ENCODE measurements at places on chromosomes 3 and 15.

- no peak for DNase-seq
Observed at GRCh38 chr15:74626752-74627692, 11.4 kb downstream of the CLK3 start.

GRCh38 chr15:84955089-84955848 is 26.4 kb upstream of the PDE8A start:
- no peak for DNase-seq

GRCh38 chr15:70775160-70775559 is 11.8 kb upstream of the UACA start:
- DNase-seq = no peak

DNA sequence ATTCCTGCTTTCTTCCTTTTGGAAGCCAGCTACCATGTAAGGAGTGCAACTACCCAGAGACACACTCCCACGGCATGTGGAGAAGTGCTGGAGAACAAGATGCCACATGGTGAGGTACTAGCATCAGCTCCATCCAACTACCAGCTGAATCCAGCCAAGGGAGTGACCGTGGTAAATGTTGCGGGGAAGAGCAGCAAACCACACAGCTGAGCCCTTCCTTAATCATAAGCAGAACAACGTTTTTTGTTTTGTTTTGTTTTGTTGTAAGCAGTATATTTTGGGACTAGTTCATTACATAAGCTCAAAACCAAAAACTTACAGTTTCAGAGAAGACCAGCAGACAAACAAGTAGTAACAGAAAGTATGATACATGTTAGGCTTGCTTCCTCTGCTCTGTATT is 212.6 kb upstream of the ATP10A start:
- DNase-seq = no peak

DNA sequence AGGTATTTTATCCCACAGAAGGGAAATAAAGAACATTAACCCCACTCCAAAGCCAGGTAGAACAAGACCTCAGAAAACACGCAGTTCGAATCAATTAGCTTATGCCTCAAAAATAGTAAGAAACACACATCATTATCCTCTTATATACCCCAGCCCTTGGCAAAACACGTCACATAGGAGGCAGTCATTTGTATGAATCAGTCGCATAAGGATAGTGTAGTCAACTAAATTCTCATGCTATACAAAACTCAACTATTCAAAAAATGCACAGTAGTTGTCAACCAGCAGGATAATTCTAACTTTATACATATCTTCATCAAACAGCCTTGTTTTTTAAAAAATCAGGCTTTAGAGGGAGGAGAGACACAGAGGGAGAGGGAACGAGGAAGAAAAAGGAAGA is 298.4 kb downstream of the FOXP1 start:
- no peak for DNase-seq

DNA sequence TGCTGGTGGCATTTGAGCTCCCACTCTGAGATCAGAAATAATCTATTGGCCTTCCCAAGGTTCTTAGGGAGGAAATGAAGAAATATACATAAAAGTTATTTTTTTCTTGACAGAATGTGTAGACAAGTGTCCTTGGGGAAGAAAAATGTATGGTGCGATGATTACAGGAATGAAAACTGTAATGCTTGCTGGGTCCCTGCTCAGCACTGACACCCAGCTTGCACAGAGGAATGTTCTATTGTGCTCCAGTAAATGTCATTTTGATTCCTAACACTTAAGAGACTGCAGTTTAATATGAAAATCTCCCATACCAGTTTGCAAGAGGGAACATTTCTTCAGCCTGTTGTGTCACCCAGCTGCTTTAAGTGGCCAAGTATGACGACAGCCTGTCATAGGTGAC is 271.3 kb upstream of the TPM1 start:
- no peak for DNase-seq

DNA sequence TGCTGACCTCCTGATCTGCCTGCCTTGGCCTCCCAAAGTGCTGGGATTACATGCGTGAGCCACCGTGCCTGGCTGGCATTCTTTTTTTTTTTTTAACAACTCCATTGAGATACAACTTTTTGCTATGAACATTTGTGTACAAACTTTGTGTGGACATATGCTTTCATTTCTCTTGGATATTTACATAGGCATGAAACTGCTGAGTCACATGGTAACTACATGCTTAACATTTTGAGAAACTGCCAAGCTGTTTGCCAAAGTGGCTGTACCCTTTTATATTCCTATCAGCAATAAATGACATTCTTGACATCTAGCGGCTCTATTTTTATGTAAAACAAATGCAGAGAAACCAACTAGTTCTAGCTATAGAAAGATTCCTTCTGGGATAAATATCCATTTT is 8.7 kb upstream of the YEATS2 start:
- no peak for DNase-seq

DNA sequence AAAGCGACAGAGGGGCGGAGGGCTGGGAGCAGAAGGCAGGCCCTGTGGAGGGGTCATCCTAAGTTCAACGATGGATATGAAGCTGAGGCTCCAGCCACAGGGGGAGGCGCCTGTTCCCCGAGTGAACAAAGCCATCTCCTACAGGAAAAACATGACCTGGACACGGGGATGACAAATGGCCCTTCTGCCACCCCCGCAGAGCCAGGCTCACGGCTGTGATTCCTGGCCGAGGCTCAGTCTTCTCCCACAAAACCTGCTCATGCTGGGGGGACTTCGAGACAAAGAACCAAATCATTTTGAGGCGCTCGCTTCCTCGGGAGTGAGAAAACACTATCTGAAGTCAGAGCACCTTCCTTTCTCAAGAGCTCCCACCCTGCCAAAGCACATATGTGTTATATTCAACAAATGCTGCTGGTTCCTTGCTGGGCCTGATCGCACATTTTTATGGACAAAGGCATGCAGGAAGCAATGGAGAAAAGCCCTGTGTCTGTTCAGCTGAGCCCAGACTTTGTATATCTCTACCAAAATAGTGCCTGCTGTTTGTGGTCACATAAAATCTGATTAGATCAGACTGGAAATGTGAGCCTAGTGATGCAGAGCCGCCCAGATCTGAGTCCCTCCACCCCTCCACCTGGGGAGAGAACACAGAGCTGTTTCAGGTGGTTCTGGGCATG is 5.6 kb downstream of the RBP1 start:
- DNase-seq = no peak

DNA sequence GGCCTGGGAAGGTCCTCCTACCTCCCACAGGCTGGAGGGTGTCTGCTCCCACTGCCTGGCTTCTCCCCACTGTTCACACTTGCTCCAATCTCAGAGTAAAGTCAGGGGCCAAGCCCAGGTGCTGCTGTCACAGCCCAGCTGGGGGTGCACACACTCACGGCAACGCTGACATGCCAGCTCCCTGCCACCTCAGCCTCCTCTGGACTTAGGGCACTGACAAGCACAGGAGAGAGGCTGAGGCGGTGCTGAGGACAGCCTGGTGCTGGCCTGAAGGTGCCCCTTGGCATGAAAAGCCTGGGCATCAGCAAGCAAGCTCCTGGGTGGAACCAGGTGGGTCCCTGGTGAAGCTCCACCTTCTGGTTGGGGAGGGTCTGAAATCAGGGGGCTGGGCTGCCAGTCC is 53.0 kb downstream of the LSAMP start:
- no peak for DNase-seq

DNA sequence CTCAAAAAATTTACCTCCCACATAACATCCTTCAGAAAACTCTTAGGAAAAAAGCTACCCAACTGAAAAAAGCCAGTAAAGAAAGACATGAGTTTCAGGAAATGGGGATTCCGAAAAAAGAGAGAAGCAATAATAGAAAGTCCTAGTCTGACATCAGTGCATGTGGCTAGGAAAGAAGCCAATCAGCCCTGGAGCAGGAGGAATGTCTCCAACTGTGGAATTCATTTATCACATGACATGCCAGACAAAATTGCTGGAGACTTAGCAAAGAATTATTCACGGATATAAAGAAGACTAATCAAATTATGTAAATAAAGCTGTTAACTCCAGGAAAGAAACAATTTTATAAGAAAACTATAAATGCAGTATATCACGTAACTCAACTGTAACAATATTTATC is 258.9 kb upstream of the RARB start:
- no peak for DNase-seq

DNA sequence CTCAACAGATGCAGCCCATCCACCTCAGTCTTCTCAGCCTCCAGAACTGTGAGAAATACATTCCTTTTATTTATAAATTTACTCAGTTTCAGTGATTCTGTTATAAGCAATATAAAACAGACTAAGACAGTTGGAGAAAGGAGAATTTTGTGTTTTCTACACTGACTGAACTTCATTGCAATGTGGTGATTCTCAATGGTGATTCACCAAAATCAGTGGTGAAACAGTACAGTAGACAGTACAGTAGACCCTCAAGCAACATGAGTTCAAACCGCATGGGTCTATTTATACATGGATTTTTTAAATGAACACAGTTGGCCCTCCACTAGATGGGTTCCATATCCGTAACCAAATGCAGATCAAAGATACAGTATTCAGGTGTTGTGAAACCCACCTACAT is 403.1 kb upstream of the TGFBR2 start:
- no peak for DNase-seq

- no peak for DNase-seq
Observed at GRCh38 chr3:43558171-43558570, 63.6 kb downstream of the ANO10 start.

- DNase-seq = no peak
Observed at GRCh38 chr15:83446417-83446816, 724 bp upstream of the SH3GL3 start.

DNA sequence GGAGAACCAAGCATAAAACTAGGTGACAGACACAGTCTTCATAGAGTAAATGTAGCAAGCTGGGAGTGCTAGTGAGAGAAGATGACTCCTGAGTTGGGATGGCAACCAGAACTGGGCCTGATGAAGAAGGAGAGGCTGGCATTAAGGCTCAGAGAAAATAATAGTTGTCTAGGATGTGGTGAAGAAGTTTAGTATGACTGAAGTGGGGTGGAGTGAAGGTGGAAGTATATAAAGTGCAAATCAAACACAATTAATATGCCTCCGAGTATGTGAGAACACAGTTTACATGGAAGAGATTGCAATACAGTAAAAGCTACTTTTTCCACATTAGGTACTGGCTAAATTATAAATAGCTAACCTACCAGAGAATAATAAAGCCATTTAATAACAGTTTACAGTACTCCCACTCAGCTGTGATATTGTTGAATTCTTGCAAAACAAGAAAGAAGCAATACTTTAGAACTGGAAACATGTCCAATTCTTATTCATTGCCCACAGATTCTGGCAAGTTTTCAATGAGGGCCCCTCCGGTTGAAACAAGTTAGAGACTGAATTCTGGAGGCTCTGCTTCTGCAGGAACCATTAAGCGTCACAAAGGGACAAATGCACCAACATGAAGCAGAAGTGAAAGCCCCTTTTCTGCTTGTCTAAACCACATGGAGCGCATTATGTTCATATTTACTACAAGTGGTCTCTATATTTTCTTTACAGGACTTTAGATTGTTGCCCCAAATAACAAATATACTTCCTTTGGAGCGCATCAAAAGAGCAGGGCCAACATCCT is 243.7 kb downstream of the SLC9A9 start:
- DNase-seq = no peak

DNA sequence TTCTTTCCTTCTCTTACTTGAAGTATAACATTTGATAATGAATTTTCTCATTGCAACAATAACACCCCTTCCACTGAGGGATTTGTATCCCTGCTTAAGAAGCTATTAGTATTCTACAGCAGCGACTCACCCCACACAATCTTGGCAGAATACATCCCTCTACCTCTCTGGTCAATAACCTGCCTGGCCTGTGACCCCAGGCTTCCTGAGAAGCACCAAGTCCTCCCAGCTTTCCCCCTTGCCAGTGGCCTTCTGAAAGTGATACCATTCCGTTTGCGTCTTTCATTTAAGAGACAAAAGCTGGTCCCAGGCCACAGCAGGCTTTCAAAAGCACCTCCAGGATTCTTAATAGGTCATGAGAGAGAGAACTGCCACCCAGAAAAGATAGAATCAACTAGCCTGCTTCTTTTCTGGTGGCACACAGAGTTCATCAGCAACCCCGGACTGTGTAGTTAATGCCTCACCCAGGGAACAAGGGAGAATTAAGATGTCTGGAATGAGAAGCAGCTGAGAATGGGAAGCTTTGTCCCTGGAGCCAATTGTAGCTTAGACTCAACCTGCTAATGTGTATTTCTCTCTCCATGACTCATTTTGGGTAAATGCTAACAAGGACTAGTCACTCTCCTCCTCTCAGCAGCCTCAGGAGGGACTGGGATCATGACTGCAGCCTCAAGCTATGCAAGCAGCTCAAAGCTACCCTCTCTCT is 101.0 kb upstream of the CPNE4 start:
- DNase-seq = no peak

- DNase-seq = no peak
Observed at GRCh38 chr3:38283810-38284755, 2.0 kb downstream of the SLC22A14 start.

- DNase-seq = no peak
Observed at GRCh38 chr3:71332813-71333212, 250.7 kb downstream of the FOXP1 start.

GRCh38 chr15:63891079-63891767 is 57.5 kb upstream of the HERC1 start:
- DNase-seq = peak; percentile 40

DNA sequence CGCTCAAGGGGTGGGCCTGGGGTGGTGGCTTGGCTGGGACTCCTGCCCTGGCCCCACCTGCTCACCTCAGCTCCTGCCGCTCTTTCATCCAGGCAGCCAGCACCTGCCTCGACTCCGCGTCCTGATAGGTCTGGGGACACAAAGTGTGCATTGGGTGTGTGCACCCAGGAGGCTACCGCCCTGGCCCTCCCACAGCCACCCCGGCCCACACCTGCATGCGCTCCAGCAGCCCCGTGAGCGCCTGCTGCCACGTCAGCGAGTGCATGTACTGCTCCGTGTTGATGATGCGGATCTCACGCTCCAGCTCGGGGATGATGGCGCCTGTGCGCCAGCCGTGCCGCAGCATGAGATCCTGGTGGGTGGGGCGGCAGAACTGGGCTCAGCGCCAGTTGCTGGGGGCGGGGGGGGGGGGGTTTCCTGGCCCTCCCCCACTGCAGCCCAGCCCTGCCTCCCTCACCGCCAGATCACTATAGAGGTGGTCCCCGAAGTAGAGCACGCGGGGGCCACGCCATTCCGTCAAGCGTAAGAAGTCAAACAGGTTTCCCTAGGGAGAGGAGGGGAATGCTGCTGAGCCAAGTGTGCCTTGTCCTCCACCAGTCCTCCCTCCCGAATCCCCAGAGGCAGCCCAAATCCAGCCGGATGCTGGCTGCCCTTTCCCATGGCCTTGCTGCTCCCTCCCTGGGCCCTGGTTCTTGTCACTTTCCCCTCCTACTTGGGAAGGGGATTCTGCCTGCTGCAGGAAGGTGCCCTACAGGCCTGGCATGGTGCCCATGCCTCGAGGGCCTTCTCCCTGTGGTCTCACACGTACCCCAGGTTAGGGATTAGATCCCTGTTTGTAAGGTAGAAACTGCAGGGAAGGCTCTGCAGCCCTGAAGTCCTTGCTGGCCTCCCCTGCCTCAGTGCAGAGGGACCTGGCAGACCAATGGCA is 8.6 kb downstream of the NT5DC2 start:
- no peak for DNase-seq

DNA sequence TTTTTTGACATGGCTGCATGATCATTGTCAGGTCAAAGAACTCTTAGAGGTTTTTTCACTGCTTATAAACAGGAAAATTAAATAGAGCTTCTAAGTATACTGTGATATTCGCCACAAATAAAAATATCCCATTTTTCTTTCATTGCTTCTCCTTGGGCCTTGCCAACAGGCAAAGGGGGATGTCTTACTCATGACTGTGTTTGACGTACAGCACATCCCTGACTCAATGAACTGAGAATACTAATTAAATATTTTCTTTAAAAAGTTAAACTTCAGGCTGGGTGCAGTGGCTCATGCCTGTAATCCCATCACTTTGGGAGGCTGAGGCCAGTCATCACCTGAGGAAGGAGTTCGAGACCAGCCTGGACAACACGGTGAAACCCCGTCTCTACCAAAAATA is 41.4 kb upstream of the CCDC80 start:
- no peak for DNase-seq

GRCh38 chr3:18223974-18224373 is 201.2 kb downstream of the SATB1 start:
- DNase-seq = no peak

Data from activated CD8-positive, alpha-beta memory T cell treated with anti-CD3 and anti-CD28 coated beads for 4 hours (primary cell).